Natural killer cell treated with Interleukin-12 subunit alpha and Interleukin-12 subunit beta and Interleukin-15 and Interleukin-18, amount 100 ng/mL, for 72 hours (primary cell): ENCODE measurements at places on chromosomes 1 and 21.

DNA sequence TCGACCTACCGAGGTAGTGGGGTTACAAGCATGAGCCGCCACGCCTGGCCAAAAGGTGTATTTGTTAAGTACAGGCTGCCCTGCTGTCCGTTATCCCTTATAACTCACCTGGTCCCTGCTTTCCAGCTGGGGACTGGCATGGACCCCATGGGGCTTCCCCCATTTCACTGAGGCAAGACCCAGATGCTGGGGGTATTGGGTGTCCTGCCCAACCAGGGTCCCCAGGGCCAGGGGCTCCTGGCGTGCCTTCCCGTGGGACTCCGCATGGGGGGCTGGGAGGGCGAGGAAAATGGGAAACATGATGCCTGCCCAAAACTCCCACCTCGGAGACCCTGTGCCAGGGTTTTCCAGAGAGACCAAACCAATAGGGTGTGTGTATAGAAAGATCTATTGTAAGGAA lies 64.4 kb downstream of the FAAP20 start:
- DNase-seq: no peak

DNA sequence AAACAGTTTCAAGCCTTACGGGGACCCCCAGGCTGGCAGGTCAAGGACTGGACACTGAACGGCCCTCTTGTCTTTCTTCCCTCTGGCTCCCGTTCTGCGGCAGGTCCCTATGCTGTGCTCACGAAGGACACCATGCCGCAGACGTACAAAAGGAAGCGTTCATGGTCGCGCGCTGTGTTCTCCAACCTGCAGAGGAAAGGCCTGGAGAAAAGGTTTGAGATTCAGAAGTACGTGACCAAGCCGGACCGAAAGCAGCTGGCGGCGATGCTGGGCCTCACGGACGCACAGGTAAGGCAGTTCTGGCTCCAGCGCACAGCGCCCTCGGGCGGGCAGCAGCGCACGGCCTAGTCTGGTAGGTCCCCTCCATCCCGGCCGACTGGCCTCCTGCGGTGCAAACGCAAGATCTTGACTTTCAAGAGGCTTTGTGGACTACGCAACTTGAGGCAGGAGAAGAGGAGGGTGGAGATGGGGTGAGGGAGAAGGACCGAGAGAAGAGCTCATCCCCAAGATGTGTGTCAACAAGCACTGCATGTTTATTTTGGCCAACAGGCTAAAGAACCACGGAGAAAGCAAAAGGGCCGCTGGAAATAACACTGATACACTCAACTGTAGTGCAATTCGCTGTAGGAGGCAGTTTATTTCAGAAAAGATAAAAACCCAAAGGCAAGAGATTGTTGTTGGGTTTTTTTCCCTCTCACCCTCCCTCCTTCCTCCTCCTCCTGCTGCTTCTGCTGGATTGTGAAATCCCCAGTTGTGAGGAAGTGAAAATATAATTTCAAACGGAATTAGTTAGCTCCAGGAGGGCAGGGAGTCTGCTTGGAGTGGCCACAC lies 3.0 kb downstream of the HLX start:
- no peak for DNase-seq

DNA sequence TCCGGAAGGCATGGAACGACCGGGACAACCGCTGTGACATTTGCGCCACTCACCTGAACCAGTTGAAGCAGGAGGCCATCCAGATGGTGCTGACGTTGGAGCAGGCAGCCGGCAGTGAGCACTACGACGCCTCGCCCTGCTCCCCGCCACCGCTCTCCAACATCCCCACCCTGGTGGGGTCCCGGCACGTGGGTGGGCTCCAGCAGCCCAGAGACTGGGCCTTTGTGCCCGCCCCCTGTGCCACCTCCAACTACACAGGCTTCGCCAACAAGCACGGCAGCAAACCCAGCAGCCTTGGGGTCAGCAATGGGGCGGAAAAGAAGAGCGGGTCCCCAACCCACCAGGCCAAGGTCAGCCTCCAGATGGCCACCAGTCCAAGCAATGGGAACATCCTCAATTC lies 212.1 kb downstream of the KIF26B start:
- no peak for DNase-seq

DNA sequence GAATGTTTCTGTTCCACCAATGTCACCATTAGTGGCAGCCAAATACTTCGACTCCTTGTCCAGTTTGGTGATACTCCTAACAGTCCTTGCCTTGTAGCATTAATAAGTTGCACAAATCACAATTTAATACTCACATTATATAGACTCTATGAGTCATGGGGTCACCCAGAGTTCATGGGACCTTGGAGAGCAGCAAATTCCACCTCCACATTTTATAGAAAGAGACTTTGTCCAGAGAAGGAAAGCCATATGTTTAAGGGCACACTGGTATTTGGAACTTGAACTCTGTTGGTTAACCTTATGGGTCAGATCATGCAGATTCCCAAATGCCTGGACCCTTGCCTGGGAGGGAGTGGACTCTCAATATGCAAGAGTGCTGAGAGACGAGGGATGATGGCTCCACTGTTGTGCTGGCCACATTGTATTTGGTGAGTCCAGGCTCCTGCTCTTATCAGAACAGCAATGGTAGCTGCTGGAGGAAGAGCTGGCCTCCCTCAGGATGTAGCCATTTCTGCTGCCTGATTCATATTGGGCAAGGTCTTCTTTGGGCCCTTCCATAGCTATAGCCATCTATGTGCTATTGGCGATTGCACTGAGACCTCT lies 30.6 kb downstream of the DNAJC6 start:
- no peak for DNase-seq

DNA sequence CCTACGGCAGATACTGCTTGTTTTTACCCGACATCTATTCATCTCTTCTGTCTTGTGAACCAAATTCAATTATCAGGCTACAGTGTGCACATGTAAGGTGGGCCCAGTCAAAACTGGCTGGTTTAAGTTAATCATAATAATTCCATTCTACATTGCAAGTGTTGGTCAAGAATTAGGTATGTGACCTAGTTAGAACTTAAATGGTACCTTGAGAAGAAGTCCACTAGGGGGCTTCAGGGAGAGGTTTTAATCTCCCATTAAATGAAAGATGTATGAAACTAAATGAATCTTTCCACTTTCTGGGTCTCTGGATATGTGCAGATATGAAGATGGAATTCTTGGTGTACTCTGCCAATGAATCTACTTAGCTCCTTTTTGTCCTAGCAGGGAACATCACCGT lies 187.1 kb downstream of the CDC42BPA start:
- DNase-seq: no peak

DNA sequence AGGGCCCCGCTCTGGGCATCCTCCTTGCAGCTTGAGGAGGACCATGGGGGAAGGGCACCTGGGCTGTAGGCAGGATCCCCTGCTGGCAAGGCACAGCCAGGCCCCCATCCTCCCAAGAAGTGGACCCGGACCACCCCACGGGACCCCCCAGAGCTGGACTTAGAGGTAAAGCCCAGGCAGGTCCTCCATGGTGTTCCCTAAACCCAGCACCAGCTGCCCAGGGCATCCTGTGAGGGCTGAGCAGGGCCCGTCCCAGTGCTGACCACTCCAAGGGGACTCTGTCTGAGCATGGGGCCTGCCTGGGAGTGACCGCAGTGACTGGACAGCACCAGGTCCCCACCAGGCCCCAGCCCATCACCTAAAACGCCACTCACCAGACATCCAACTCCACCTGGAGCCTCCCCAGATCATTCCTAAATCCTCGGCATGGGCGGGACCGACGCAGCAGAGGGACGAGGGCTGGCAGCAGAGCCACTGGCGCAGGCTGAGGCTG lies 21.3 kb downstream of the COL6A2 start:
- DNase-seq: peak; percentile 56

- no peak for DNase-seq
Observed at GRCh38 chr1:68051475-68051874, 1.0 kb upstream of the DIRAS3 start.

DNA sequence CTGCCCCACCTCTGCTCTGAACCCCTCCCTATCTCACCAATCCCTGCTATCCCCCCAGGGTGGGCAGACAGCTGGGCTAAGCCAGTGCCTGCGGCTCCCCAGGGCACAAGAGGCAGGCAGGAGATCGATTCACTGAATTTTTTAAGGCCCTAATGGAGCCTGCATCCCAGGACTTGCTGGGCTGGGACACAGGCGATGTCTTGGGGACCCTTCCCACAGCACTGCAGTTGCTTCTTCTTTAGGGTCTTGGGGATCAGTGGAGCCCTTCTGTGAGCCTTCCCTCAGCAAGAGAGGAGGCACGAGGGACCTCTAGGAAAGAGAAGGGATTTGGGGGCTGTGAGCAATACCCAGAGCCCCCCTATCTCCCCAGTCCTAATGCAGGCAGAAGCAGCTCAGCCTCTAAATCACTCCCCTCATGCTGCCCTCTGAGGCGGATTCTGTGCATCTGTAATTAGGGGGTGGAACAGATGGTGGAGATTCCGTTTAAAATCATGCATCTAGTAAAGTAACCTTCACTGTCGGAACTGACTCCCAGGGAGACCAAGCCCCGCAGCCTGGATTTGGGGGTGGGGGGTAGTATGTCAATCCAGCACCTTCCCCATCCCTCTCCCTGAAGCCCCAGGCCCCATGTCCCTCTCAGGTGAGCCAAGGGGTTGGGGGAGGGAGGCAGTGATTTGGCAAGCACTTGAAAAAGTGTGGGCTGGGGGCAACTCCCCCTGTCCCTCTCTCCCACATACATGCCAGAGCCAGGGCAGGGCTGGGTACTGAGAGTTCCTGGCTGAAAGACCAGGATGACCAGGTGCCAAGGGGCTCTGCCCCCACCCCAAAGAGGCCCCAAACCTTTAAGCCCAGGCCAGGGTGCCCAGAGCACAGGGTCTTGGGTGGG lies 10.0 kb downstream of the AHDC1 start:
- no peak for DNase-seq

DNA sequence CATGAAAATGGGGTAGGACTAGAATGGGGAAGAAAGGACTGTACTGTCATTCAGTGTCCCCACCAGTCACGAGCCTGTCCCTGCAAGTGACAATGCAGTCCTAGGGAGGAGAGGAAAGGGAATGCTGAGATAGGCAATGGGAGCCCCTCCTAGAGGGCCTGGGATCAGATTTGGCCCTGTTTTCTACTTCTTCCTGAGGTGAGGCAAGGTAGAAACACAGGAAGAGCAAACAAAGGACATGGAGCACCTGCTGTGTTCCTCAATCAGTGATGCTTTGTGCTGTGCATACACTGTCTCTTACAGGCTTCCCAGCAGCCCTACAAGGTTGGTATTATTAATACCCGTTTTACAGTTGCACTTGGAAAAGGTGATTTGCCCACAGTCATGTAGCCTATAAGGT lies 6.1 kb downstream of the FABP3 start:
- DNase-seq: no peak

DNA sequence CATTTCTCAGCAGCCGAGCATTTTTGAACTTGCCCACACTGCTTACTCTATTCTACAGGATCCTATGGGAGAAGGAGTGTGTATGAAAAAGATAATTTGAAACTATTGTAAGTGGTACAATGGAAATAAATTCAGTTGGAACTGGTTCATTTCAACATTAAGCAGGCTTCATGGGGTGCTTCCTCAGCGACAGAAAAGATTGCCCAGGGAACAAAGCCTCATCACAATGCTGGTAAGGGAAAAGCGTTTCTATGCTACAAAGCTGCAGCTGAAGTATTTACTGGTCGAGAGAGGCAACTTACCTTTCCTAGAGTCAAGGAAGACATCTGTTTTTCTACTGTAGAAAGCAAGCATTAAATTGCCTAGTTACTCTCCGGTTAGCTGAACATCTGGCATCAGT lies 568.2 kb upstream of the ZP4 start:
- DNase-seq: no peak

- no peak for DNase-seq
Observed at GRCh38 chr21:27248814-27249213, 281.9 kb upstream of the ADAMTS5 start.

- DNase-seq: no peak
Observed at GRCh38 chr1:219340796-219341195, 167.1 kb downstream of the LYPLAL1 start.

DNA sequence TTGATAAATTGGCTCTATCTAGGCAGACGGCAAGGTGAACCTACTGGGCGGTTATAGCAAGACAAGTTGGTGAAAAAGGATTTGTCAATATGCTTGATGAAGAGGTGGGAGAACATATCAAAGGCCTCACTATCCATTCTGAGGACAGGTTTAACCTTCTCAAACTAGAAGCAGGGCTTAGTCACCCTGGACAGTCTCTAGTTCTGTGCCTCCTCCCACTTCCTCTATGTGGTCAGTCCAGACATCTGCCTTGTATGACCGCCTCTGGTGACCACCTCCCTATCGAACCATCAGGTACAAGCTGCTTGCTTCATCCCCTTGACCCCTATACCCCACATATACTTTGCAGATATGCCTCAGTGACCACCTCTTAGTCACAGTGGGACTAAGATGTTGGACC lies 2.3 kb upstream of the SCYL3 start:
- DNase-seq: no peak

- DNase-seq: no peak
Observed at GRCh38 chr1:111509997-111510375, 6.6 kb upstream of the ADORA3 start.

DNA sequence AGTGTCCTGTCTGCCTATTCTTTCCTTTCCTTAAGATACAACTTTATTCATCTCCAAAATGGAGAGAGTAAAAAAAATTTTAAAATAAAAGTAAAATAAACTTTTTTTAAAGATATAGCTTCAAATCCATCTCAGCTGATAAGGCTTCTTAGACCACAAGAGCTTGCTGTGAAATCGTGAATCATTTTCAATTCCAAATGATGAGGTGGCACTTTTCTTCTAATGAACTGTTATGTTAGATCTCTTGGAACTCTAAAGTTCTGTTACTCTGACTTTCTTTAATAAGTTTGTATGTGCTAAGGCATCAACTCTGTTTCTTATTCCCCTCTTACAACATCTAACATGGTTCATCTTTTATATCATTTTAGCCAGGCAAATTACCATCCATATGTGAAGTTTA lies 4.5 kb downstream of the SH3GLB1 start:
- no peak for DNase-seq

DNA sequence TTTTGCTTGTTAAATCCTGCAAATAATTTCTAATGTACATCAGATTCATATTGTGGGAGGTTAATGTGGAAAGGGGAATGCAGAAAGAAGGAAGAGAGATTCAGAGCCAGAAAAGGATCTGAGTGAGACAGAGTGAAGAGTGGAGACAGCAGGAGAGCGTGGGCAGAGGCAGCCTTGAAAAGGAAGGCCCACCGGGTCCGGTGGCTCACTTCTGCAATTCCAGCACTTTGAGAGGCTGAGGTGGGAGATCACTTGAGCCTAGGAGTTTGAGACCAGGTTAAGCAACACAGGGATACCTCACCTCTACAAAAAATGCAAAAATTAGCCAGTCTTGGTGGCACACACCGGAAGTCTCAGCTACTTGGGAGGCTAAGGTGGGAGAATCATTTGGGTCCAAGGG lies 222.0 kb upstream of the RAB4A start:
- DNase-seq: no peak

- DNase-seq: no peak
Observed at GRCh38 chr1:115426231-115426771, 88.3 kb upstream of the NGF start.

- DNase-seq: no peak
Observed at GRCh38 chr21:25560271-25560685, 47.0 kb downstream of the MRPL39 start.

- no peak for DNase-seq
Observed at GRCh38 chr1:30475201-30475600, 248.2 kb downstream of the MATN1 start.

GRCh38 chr1:66214901-66215300 lies 319.1 kb upstream of the SGIP1 start:
- no peak for DNase-seq

GRCh38 chr1:222068937-222069336 lies 327.0 kb upstream of the DUSP10 start:
- no peak for DNase-seq

- DNase-seq: no peak
Observed at GRCh38 chr1:156485984-156486383, 14.6 kb downstream of the MEF2D start.

GRCh38 chr1:157033357-157033876 lies 12.1 kb downstream of the ARHGEF11 start:
- no peak for DNase-seq

- no peak for DNase-seq
Observed at GRCh38 chr21:14901482-14901958, 163.3 kb downstream of the NRIP1 start.
